ENCODE measurements at places on chromosomes 2 and 18.

DNA sequence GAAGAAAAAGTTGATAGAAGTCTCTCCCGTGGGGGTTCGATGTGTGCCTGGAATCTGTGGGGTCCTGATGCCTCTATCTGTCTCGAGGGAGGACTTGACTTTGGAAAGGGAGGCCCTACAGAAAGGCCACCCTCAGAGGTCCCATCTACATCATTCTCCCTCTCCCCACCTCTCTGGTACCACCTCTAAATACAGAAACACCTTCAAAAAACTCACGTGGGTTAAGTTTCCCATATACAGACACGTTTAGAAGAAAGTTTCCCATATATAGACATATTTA, 5.3 kb upstream of the TMEM37 start:
- no peak for DNase-seq

- DNase-seq = no peak
Measured at GRCh38 chr2:223056701-223057418, 4.9 kb downstream of the KCNE4 start.

GRCh38 chr2:38978908-38979307, 89.2 kb downstream of the ARHGEF33 start:
- no peak for DNase-seq

GRCh38 chr18:6497543-6497942, 82.8 kb upstream of the L3MBTL4 start:
- no peak for DNase-seq

- no peak for DNase-seq
Measured at GRCh38 chr2:171253900-171254650, 93.4 kb upstream of the TLK1 start.

GRCh38 chr18:42418121-42418520, 463.1 kb downstream of the PIK3C3 start:
- no peak for DNase-seq
